ENCODE measurements at places on chromosomes 4 and X. TPM values are rescaled to one million over a fixed set of nuclear protein-coding genes. Genes with fewer than 3 reads are reported as not detected.
A peak's percentile ranks its signal among the peaks of the same experiment; 100 is the strongest.

AFAP1 gene
- polyA plus RNA-seq = 2.6 TPM

DNA sequence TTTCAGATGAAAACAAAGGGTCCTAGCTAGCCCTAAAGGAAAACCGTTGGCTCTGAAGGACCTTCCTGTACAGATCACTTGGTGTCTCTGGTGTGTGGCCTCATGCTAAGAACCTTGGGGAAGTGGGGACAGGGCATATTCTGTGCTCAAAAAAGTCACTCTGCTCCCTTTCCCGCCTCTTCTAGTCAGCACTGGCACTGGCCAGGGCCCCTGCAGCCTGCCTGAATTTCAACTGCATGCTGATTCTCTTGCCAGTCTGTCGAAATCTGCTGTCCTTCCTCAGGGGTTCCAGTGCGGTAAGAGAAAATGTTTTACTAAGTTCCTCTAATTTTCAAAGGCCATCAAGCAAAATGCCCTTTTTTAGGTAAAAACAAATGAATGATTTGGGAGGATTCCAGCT lies 3.4 kb downstream of the CYBB start:
- DNase-seq = no peak

EPGN gene
- not detected for polyA plus RNA-seq

- no peak for DNase-seq
These were observed 539.3 kb upstream of the ATOH1 start for GRCh38 chr4:93289241-93289640.

DNA sequence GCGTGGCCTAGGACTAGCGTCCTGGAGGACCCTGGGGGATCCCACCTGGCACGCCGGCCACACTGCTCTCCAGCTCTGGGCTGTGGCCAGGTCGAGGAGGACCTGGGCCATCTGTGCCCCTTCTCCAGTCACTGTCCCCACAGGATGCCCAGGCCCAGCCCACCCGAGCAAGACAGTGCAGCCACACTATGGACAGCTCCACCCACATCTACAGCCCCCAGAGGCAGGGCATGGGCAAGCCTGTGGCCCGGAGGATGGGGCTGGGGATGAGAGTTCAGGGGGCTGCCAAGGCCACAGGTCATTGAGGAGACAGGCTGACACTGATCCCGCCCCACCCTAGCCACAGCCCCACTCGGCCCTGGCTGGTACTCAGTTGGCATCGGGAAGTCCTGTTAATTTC lies 30.3 kb downstream of the FAM53A start:
- DNase-seq = no peak

GRCh38 chrX:22122510-22122909 lies 90.4 kb downstream of the PHEX start:
- DNase-seq = no peak

ERVMER34-1 gene
- polyA plus RNA-seq = 4.2 TPM

- no peak for DNase-seq
These were observed 39.2 kb upstream of the ASMTL start for GRCh38 chrX:1491851-1492349.

DNA sequence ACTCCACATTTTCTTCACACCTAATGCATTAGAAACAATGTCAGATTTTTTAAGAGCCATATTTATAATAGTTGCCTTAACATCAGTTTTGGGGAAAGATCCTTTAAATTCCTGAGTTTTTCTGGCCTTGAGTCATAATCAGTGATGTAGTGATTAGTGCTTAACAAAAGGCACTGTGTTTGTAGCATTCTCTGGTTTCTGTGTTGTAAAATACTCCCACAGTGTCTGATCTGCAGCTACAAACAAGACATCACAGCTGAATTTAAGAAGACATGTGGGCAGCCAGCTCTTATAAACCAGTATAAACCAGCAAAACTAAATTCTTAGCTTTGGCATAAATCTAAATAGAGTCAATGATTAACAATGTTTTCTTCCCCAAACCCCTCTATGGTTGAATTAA lies 233.8 kb downstream of the FSTL5 start:
- no peak for DNase-seq

DNA sequence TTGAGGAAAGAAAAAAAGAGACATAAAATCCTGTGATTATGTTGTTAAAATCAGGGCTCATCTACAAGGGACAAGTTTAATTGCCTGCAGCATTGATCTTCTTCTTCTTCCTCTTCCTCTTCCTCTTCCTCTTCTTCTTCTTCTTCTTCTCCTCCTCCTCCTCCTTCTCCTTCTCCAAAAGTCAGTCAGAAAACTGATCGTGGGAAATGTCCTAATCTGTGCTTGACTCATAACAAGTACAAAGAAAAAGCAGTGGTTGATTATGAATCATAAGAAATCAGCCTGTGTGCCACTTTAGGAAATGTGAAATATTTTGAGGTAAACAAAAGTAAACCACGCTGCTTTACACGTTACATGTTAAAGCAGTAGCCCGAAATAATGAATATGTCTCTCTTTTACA lies 2.7 kb upstream of the ATP10D start:
- DNase-seq = no peak

GRCh38 chr4:93184053-93184452 lies 644.5 kb upstream of the ATOH1 start:
- DNase-seq = no peak

GCNA gene
- polyA plus RNA-seq = 1.6 TPM

DNA sequence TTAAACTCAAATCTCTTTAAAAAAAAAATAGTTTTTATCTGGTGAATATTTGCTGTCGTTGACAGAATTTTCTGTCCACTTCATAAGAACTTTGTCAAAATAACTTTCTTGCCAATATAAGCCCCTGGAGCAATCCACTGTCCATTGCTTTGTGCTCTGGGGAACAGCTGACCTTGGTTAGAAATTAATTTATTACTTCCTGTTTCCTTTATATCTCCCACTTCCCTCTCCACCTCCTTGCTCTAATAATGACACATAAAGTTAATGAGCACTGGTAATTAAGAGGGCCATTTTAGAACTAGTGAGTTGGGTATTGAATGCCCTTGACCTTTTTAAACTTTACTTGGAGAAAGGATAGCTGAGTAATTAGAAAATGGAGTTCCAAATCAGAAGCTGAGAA lies 151.3 kb upstream of the LEF1 start:
- peak; percentile 36 for DNase-seq

GRCh38 chrX:154730253-154730891 lies 20.5 kb downstream of the GAB3 start:
- no peak for DNase-seq

COX7B2 gene
- polyA plus RNA-seq = not detected

- no peak for DNase-seq
These were observed 120.3 kb downstream of the MAD2L1 start for GRCh38 chr4:119946359-119946758.

HSD17B13 gene
- polyA plus RNA-seq = not detected

TEC gene
- 1.1 TPM for polyA plus RNA-seq

DCAF8L2 gene
- not detected for polyA plus RNA-seq

- no peak for DNase-seq
These were observed 518.3 kb upstream of the ARX start for GRCh38 chrX:25534091-25534490.

GRCh38 chrX:18885328-18886004 lies 98.4 kb downstream of the PHKA2 start:
- DNase-seq = peak; percentile 45

DNA sequence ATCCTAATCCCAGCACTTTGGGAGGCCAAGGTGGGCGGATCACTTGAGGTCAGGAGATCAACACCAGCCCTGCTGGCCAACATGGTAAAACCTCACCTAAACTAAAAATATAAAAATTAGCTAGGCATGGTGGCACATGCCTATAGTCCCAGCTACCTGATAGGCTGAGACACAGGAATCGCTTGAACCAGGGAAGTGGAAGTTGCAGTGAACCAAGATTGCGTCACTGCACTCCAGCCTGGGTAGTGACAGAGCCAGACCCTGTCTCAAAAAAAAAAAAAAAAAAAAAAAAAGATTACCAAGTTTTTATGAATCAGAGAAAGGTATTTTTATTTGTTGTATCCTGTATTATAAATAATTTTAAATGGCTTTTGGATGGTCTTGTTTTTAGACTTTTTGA lies 15.1 kb downstream of the TRAPPC11 start:
- no peak for DNase-seq

DNA sequence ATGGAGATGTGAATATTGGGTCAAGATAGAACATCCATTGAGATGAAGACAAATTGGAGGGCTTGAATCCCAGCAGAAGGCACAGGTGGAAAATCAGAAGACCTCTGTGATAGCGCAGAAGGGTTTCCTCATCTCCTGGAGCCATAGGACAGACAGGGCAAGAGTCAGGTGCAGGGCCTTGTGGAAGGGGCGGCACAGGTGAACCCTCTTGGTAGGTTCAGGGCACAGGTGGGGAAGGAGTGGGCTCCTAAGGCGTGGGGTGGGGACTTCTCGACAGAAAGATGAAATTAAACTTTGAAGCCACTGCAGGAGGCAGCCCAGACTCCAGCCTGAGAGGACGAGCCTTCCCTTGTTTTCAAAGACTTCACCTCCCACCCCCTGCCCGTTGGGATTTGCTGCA lies 9.3 kb upstream of the RGS12 start:
- DNase-seq = no peak

DNA sequence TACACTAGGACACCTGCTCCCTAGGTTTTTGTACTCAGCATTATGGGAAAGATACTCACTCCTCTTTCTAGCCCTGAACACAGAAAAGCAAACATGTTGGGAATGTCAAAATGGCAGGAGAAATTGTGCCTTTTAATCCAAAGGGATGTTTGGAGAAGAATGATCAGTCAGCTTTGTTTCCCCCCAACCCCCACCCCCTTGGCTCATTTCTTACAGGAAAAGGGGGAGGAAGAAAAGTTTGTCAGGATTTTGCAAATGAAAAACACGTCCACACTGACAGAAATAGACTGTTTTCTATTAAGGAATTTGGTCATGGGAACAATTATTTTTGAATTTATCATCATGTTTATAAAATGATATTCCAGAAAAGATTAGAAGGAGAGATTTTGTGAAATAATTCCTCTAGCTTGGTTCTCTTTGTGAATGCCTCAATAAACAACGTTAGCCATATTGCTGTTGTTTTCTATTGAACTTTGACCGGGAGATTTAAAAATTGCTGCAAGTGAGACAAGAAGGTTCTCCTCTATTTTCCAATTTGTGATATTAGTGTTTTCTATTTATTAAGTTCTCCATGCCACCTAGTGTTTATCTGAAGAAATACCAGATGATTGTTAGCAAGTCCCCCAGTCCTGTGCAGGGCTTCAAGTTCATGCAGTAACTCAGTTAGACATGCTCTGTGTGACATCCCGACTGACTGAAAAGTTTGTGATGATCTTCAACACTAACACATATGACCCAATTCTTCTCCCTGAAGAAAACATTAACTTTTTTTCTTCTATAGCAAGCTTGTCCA lies 31.3 kb upstream of the TFDP3 start:
- DNase-seq = no peak

- no peak for DNase-seq
These were observed 103.3 kb upstream of the PCDH18 start for GRCh38 chr4:137635601-137636000.

LINC00632 gene
- 0.67 TPM for polyA plus RNA-seq

- DNase-seq = no peak
These were observed 1105.1 kb upstream of the TENM3 start for GRCh38 chr4:181138116-181138515.

GRCh38 chr4:97238956-97239666 lies 904.2 kb downstream of the STPG2 start:
- DNase-seq = no peak

- DNase-seq = no peak
These were observed 20.7 kb upstream of the CLGN start for GRCh38 chr4:140448162-140448561.

DNA sequence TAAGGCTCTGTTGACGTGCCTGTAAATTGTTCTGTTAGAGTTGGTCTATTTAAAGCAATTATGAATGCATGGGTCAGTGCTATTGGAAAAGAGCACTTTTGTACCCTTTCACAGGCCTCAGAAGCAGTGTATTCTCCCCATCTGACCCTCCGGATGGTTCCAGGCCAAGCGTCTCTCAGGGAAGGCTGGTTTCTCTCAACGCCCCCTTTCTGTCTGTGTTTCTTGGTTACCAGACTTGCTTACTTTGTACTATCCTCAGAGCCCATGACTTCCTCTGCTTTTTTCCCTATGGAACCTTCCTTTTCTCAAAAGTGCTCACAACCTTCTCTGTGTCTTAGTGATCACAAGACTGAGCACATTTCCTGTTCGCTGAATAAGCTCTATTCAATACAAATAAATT lies 559.3 kb upstream of the ZFP42 start:
- no peak for DNase-seq

GRCh38 chrX:32825009-32825408 lies 386.3 kb downstream of the DMD start:
- no peak for DNase-seq

DNA sequence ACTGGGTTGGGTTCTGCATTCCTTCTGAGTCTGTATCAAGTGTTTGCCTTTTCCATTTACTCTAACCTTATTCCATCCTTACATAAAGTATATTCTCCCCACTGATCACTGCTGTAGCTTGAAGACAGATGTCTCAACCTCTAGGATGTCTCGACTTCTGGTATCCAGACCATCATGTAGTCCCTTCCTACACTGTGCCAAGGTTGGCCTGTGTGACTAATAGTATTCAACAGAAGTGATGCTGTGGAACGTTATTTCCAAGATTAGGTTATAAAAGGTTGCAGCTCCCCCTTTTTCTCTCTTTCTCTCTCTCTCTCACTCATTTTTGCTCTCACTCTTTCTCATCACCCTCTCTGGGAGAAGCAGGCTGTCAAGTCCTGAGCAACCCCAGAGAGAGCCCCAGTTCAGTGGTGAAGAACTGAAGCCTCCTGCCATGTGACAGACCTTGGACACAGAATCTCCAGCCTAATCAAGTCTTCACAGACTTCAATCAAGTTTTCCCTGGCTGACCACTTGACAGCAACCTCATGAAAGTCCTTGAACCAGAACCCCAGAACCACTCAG lies 75.4 kb downstream of the PRDM5 start:
- no peak for DNase-seq

GRCh38 chr4:33485111-33485510 lies 2759.2 kb downstream of the ARAP2 start:
- DNase-seq = no peak

SOD3 gene
- polyA plus RNA-seq = 111 TPM
